Upper lobe of right lung (tissue), 1 donor: ENCODE measurements at places on chromosomes 1 and 21. TPM values are rescaled to one million over a fixed set of nuclear protein-coding genes. Genes with fewer than 3 reads are reported as not detected.

The ZC3H11A gene
- total RNA-seq, result 84.5 TPM

The IL22RA1 gene
- total RNA-seq, result 0.87 TPM

GRCh38 chr1:41314376-41315145, 46.7 kb upstream of the FOXO6 start:
- H3K27ac ChIP-seq, result no peak overlapping the region
- no peak for DNase-seq
- H3K4me1 ChIP-seq, result no peaks in the 10 kb centered on the region
- H3K36me3 ChIP-seq, result no peaks in the 10 kb centered on the region

The GADD45A gene
- total RNA-seq, result 16.4 TPM

The ZNF697 gene
- total RNA-seq, result 11.4 TPM

The LIN28A gene
- total RNA-seq, result not detected

DNA sequence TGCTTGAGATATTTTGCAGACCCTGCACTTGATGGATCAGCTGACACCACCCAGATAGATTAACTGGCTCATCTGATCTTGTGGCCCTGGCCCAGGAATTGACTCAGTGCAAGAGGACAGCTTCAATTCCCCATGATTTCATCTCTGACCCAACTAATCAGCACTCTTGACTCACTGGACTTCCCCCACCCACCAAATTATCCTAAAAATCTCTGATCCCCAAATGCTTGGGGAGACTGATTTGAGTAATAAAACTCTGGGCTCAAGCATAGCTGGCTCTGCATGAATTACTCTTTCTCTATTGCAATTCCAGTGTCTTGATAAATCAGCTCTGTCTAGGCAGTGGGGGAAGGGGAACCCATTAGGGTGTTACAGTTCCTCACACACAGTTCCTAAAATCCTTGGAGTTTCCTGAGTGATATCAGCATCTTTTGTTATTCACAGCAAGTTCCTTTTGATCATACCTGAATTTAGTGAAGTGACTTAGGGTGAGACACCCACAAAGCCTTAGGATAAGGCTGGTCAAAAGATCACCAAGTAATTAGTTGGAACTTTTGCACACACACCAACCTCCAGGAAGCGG, 104.2 kb downstream of the COP1 start:
- no peak for DNase-seq
- H3K4me3 ChIP-seq, result no peak overlapping the region
- peaks cover 21% of the 10 kb centered on the region for H3K36me3 ChIP-seq
- H3K27me3 ChIP-seq, result no peaks in the 10 kb centered on the region
- H3K4me1 ChIP-seq, result no peaks in the 10 kb centered on the region

DNA sequence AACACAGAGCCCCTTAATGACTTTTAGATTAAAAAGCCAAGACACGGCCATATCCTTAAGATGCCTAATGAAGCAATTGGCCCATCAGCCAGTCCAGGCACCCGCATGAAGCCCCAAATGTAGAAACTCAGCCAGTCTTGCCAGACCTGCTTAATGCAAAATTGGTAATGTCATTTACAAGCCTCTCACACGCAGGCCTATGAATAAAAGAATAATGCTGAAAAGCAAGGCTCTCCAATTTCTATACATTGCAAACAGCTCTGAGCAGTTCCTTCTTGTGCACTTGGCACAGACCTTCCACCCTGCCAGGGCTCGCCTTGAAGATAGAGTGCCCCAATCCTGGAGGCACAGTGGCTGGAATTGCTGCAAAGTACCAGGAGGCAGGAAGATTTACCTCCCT, 498.9 kb downstream of the NPHP4 start:
- H3K36me3 ChIP-seq, result no peaks in the 10 kb centered on the region
- H3K4me3 ChIP-seq, result no peak overlapping the region
- H3K27ac ChIP-seq, result no peak overlapping the region
- no peaks in the 10 kb centered on the region for H3K4me1 ChIP-seq

The FAM110D gene
- 6.9 TPM for total RNA-seq
